ENCODE measurements at places on chromosomes 6 and 20.

- DNase-seq: no peak
Measured at GRCh38 chr6:127276331-127276730, 9.7 kb downstream of the RNF146 start.

DNA sequence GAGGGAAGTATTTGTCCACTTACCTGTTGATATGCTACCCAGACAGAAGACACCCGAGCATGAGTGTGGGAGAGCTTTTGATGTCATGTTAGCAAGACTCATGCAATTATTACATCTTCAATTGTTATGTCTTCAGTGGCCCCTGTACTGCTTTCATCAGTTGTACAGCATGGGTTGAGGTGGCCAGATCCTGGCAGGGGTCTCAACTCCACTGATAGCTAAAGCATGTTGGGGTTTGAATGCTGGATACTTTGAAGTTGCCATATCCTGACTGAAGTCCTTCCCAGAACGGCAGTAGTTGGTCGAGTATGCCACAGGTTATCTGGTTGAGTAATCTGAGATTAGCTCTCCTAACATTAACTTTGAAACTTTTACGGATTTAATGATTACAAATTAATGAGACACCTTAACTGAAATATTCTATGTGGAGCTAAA lies 46.7 kb downstream of the LRRN4 start:
- peak; percentile 2 for DNase-seq

- DNase-seq: no peak
Measured at GRCh38 chr6:5102267-5102970, 17.3 kb downstream of the PPP1R3G start.

GRCh38 chr6:2129182-2129621 lies 116.2 kb downstream of the GMDS start:
- DNase-seq: no peak

DNA sequence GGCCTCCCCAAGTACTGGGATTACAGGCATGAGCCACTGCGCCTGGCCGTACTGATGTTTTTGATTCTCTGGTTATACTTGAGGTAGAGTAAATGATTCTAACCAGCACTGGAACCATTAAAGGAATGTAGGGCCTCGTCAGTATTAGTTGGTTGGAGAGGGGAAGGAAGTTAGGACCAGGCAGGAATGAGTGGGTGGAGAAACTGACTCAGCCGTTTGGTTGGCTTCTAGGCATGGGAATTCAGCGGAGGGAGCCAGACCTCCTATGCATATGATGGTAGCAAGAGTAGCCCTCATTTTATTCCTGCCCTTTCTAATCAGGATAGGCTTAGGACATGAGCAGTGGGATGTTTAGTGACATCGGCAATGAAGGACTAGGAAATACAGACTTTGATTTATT lies 19.0 kb upstream of the SERINC3 start:
- DNase-seq: no peak

DNA sequence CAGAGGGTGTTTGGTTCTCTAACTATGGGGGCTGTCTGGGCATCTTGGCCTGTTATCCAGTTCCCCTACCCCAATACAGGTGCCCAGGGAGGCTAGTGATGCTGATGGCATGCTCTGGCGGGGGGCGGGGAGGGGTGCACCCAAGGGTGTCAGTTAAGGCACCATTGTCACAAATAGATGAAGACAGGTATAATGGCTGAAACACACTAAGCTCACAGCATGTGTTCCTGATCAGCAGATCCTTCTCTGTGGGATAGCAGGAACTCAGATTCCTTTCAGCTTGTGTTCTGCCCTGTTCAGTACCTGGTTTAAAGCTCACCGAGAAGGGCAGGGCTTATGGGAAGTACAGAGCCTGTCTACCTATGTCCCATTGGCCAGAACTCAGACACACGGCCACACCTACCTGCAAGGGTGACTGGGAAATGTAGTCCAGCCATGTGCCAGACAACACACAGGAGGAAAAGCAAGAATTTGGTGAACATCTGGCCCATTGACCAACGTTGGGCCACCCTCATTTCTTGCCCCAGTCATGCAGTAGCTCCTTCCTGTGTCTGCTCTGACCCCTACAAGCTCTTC lies 3.4 kb upstream of the RSPO4 start:
- peak; percentile 72 for DNase-seq

GRCh38 chr6:12401200-12401599 lies 111.0 kb downstream of the EDN1 start:
- DNase-seq: no peak

GRCh38 chr6:19845266-19846041 lies 8.3 kb downstream of the ID4 start:
- no peak for DNase-seq

- DNase-seq: no peak
Measured at GRCh38 chr6:113632220-113632864, 224.8 kb upstream of the MARCKS start.
